ENCODE measurements at places on chromosomes 7 and 10.

DNA sequence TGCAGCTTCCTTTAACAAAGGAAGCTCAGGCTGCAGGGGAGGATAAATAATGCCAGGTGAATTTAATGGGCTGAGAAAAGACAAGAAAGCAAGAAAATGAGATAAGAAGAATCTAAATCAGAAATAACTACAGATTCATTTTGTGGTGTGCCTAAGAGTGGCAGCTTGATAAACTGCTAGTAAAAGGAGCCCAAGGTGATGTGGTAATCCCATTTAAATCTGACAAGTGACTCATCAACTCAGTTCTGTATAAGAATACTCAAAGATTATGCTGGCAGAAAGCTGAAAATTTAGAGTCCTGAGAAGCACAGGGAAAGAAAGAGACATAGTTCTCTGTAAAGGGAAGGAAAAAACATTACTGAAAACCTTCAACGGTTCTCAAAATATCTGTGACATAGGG is 109.4 kb upstream of the PDE1C start:
- no peak for DNase-seq

GRCh38 chr10:127587668-127588365 is 38.7 kb downstream of the NPS start:
- no peak for DNase-seq

DNA sequence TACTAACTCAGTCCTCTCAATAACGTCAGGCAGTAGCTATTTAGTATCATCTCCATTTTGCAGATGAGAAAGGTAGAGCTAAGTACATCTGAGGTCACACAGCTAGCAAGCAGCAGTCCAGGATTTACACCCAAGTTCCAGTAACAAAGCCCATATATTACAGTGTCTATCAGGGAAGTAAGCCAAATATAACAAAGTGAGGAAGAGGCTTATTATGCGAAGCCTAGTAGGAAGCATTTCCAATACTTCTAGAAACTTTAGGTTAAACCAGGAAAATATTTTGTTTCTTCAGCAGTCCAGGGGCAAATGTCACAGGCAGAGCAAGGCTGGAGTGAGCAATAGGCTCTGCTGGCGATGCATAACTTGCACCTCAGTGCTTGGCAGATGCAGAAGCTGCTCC is 53.9 kb downstream of the NOC3L start:
- no peak for DNase-seq

DNA sequence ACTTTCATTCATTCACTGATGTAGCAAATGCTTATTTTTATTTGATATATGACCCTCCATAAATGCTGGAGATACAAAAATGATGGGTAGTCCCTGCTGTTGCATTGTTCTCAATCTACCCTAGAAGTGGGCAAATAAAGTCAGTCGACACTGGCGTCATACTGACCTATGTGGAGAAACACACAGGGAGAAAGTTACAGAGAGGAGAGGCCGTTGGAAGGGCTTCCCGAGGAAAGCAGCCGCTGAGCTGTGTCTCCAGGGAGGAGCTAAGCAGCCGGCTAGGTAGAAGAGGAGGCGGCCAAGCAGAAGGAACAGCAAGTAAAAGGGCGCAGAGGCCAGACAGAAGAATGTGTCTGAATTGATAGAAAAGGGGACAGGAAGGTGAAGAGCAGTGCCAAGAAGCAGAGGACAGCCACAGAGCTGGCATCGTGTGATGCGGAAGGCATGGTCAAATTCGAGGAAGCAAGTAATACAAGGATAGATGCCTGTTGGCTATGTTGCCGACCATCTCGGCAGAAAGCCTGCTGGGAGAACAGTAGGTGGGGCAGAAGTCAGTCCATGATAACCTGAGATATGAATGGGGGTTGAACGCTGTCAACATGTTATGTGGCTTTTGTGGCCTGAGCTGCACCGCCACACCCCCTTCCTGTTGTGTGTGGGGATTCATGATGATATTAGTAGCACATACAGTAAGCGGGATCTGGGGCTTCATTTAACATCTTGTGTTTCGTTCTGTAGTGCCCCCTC is 25.9 kb downstream of the ST8SIA6 start:
- no peak for DNase-seq

- DNase-seq, result peak; percentile 91
Measured at GRCh38 chr7:82805527-82805960, 357.1 kb downstream of the PCLO start.

DNA sequence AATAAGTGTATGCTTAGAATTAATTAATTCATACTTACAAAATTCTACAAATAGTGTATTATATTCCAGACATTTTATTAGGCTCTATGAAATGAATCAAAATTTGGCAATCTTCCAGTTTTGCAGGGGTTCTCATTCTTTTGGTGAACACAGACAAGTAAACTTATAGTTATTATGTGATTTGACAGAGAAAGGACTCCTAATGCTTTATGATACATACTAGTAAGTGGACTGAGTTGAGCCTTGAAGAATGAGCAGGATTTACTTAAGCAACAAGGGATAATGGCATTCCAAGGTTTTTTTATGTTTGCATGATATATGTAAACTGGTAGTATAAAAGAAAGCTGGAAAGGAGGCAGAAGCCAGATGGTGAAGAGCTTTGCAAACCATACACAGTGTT is 145.7 kb upstream of the FERD3L start:
- DNase-seq, result no peak

- no peak for DNase-seq
Measured at GRCh38 chr7:16963044-16963443, 81.3 kb upstream of the AGR3 start.

DNA sequence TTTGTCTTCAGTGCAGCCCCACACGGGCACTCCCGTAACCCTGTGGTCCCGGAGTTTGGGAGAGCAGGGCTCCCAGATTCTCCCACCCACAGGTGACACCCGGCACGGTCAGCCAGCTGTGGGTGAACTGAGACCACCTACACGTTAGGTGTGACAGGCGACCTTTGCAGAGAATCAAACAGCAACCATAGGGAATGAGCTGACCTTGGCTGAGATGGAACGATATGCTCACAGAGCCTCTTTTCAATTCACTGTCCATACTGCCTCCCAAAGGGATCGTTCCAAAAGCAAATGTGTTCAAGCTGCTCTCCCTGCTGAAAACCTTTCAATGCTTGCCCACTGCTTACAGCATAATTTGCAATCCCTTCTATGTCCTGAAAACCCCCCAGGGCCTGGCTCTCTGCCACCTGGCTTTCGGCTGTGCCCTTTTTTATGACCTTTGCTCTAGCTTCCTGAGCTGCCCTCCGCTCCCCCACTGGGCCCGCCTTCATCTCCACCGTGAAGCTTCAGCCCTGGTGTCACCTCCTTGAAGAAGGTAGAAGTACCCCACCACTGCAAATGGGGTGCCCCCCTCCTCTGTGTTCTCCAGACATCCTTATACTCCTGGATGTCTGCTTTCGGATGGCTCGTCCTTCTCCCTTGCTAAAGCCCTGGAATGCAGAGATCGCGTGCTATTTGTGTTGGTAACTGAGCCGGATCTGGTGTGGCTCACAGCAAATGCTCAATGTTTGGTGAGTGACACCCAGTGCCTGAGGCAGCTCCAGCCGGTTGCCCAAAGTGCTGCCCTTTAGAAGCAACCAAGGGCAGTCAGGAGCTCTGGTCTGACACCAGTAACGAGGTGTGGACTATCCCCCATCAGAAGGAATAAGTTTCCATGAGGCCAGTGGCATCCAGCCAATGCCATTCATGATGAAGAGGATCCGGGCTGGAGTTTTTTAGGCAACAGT is 90.4 kb downstream of the KIAA1549 start:
- no peak for DNase-seq

DNA sequence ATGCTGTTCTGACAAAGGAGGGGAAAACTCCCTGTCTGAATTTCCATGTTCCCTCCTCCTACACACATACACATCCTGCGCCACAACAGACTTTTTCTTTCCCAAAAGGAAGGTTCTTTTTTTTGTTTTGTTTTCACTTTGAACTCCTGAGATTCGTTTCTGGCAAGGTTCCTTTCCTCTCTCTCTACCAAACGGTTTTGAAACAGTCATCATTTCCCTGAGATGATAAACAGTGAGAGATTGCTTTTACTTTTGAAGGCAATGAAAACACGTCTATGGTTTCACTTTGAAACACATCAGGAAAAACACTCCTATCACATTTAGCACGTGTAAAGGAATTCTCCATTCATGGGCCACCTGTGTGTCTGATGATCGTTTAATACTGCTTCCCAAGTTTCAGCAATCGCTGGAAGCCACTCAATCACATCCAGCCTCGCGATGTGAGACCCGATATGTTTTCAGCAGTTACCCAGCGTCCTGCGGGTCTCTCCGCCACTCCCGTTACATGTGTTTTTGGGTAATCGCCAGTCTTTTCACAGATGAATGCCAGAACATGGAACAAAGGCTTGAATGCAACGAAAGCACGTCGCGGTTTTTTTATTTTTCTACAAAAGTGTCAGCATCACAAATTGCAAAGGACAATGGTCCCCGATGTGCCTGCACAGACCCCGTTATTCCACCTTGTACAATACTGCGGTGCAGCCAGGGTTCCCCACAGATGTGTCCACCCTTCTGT is 62.8 kb upstream of the CUX1 start:
- peak; percentile 15 for DNase-seq

- DNase-seq, result peak; percentile 6
Measured at GRCh38 chr7:35729061-35729783, 34.3 kb upstream of the HERPUD2 start.

DNA sequence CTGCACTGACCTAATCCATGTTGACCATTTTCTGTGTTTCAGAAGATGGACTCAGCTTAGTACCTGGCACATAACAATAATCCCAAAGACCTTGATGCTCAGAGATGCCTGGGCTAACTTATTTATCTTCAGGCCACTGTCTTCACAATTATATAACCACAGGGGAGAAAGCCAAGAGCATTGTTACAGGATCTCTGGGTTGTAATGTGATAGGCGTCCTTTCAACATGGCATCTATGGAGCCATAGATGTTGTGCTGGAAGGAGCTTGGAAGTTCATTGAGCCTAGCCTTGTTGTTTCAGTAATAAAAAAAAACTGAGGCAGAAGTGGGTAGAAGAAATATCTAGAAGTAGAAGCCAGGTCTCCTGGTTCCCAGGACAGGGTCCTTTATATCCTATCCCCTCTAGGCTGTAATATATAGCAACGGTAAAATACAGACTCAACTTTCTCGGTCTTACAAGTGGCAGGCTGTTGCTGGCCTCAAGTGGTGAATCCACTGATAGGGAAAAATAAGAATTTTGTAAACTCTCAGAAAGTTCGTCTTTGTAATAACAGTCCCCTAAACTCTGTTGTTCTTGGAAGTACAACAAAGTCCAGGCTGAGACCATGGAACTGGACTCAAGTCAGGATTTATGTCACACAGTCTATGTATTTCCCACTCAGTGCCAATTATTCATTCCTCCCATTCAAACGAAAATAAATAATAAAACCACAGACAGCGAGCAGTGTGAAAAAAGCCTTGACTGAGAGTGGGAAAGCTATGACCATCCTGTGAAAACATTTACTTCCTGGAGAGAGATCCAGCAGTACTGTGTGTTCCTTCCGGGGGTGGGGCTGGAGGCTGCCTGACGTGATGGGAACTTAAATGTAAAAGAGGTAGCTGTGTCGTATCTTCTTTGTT is 277.6 kb downstream of the REEP3 start:
- DNase-seq, result no peak

- no peak for DNase-seq
Measured at GRCh38 chr10:131186547-131187253, 124.8 kb downstream of the TCERG1L start.

- DNase-seq, result no peak
Measured at GRCh38 chr7:116762971-116763370, 91.0 kb downstream of the MET start.

GRCh38 chr7:76302347-76303201 is at the start of gene HSPB1:
TSS of gene HSPB1 (plus strand) at chr7:76302673. CDS start at chr7:76302713, 40 bp downstream.
- DNase-seq, result no peak

DNA sequence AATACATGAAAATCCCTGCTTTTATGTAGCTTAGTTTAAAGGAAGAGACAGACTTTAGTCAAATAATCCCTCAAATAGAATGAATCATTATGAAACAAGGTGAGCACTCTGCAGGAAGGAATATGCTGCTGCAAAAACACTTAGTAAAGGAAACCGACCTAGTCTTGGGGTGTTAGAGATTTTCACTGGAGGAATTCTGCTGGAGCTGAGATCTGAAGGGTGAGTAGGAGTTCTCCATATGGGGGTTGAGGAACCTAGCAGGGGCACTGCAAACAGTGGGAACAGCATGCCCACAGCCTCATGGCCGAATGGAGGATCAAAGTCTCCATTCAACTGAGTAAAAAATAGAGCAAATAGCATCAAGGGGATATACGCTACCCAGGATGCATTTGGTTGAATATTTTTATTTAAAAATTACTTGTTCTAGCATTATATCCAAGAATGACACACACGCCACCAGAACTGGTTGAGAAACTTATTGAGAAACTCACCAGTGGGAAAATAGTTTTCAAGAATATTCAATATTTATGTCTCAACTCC is 3.5 kb downstream of the ITIH2 start:
- no peak for DNase-seq

DNA sequence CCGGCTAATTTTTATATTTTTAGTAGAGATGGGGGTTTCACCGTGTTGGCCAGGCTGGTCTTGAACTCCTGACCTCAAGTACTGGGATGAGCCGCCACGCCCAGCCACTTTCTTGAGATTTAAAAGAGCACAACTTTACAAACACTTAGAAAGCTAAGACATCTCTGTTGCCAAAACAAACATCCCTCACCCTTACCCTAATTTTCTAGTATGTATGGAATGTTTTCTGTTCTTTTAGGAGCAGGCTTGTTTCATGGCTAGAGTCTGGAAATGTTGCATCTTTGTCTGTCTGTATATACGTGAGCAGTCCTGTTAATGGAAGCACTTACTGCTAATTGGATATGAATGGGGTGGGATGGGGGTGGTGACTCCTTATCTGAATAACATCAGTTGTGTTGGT is 2.9 kb downstream of the OLAH start:
- no peak for DNase-seq

DNA sequence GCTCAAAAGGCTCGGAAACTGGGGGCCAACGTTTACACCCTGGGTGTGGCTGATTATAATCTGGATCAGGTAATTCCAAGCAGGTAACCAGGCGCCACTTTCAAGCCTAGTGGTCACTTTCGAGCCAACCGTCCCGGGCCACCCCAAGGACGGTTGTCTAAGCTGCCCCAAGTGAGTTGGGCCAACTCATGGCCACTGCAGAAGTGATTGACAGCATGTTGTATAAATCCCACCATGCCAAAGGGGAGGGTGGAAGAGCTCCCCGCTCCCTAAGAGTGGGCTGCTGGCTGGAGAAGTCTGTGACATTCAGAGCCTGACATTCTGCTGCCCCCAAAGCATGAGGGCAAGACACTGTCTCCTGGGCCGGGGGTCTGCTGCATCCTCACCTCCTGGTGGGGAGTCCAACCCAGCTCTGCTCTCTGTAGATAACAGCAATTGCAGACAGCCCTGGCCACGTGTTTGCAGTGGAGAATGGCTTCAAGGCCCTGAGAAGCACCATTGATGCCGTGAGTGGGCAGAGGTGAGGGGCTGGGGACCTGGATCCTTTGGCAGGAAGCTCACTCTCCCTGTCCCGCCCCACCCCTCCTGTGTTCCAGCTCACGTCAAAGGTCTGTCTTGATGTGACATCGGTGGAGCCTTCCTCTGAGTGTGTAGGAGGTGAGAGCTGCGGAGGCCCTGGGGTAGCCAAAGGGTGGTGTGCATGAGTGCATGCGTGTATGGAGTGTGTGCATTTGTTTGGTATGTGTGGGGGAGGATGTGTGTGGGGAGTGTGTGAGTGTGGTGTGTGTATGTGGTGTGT is 10.8 kb downstream of the ANTXRL start:
- no peak for DNase-seq
